ENCODE measurements at places on chromosomes 1 and 21. TPM values are rescaled to one million over a fixed set of nuclear protein-coding genes. Genes with fewer than 3 reads are reported as not detected.

- H3K36me3 ChIP-seq = no peaks in the 10 kb centered on the region
- no peaks in the 10 kb centered on the region for H3K27me3 ChIP-seq
- DNase-seq = no peak
- H3K4me1 ChIP-seq = no peaks in the 10 kb centered on the region
- no peak overlapping the region for H3K27ac ChIP-seq
- no peak overlapping the region for H3K4me3 ChIP-seq
Observed at GRCh38 chr1:35499652-35500176, 57.5 kb downstream of the KIAA0319L start.

DNA sequence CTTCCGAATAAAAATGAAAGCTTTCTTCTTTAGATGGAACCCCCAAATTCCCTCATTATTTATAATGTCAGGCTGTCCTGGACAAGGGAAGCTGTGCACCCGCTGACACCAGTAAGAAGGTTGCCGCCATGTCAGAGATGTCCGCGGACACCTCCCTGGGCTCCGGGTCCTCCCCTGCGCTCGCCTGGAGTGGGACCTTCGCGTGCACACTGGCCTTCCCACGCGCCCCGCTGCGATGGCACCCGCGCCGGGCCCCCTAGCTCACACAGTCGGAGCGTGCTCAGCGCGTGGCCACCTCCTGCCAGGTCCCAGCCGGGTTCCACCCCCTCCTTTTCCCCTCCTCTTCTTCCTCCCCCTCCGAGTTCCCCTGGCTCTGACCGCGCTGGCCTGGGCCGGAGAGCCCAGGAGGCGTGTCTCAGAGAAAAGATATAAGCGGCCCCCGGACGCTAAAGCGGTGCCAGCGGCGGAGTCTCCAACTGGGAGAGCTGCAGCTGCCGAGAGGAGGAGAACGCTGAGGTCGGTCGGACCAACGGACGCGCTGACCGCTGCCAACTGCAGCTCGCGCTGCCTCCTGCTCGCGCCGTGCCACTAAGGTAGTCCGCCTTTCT is at the start of gene G0S2:
G0S2 (plus strand) TSS at position 456 of the 608 bp plus-strand sequence. CDS start 273 bp downstream, outside the sequence.
- no peaks in the 10 kb centered on the region for H3K36me3 ChIP-seq
- no peaks in the 10 kb centered on the region for H3K27me3 ChIP-seq
- peak within 1 kb of the TSS; percentile 53 for H3K4me3 ChIP-seq
- H3K27ac ChIP-seq = peak within 1 kb of the TSS; percentile 64

DNA sequence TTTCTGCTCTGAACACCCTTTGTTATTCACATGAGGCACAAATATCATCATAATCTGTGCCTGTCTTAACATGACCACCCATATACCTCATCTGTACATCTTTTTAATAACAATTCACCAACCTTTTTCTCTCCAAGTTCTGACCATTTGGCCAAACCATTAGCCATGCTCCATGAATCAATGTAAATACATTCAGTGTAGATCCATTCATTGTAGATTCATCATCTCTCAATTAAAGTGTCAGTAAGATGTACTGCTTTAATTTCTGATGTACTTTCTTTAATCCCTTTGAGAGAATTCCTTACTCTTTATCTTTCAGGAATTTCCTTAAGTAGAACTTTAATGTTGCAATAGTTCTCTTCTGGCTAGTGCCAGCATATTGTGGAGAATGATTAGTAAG is 126.2 kb upstream of the LRRC7 start:
- no peaks in the 10 kb centered on the region for H3K36me3 ChIP-seq
- H3K27ac ChIP-seq = no peak overlapping the region
- H3K4me3 ChIP-seq = no peak overlapping the region
- DNase-seq = no peak

- no peak for DNase-seq
- H3K27ac ChIP-seq = no peak overlapping the region
Observed at GRCh38 chr1:36834586-36834985, 199.7 kb downstream of the GRIK3 start.

The WNT3A gene
- total RNA-seq = not detected
